ENCODE measurements at places on chromosomes 4 and X.

DNA sequence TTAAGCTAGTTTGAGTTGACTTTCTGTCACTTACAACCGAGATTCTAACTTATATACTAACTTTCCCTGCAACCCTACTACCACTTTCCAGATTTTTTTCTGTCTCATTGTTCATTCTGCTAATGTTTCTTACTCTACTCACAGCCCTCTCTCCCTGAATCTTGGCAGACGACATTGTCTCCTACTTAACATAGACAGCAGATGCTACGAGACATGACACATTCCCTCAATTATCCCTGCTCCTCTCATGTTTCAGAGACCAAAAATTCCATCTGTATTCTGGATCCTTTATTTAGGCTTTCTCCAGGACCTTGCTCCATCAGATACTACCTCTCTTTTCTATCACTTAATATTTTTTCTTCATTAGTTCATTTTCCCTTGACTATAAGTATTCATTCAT, 379.1 kb upstream of the TEX13C start:
- DNase-seq = no peak

GRCh38 chrX:65910899-65911298, 129.0 kb downstream of the VSIG4 start:
- DNase-seq = no peak

GRCh38 chr4:173189117-173189693, 20.6 kb downstream of the GALNT7 start:
- no peak for DNase-seq

DNA sequence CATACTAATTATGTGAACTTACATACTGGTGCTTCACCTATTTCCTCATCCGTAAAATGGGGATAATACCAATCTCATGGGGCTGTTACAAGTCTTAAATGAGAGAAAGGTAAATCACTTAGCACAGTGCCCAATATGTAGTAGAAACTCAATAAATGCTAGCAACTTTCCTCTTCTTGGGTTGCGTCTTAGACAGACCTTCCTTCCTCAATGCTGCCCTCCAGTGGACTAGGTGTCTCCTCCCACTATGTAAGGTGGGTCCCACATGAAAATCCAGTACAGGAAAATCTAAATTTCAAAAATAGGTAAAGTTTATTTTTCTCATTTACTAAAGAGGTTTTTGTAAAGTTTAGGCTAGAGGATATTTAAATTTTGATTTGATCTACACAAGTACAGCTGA, 20.6 kb downstream of the ZDHHC9 start:
- peak; percentile 11 for DNase-seq
